ENCODE measurements at places on chromosomes 7 and 10.
A peak's percentile ranks its signal among the peaks of the same experiment; 100 is the strongest.

DNA sequence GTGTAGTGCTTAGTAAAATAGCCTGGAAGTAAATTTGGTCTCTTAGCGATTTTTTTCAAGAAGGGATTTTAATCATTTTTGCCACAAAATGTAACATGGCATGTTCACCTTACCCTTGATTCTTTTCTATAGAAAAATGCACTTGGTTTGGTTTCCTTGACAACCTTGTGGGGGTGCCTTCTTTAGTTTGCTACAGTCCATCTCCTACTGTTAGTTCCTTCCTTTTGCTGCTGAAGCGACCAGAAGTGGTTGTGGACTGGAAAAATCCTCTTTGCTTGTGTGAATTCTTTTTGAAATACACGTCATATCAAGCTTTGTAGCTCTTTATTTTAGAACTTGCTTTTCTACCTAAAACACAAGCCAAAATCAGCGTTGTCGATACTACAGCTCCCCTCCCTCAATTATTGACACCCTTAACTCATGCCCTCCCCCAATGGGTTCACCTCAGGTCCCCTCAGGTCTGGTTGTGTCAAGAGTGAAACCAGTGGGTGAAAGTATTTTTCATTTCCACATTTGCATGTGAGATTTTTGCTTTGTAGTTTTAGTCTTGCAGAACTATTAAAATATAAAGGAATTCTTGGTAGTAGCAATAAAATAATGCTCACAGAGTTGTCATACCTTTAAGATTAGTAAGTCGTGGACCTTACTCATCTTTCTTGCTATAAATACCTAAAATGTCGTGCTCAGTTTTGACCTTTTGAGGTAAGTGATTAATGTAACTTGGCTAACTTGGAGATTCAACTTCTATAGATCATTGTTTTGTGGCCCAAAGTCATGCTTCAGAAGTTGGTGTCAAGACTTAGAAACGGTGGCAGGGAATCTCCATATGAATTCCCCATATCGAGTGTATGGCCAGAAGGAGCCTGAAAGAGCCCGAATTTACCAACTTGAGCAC, 1.5 kb downstream of the ACTR3B start:
- peak; percentile 54 for DNase-seq

GRCh38 chr10:132069122-132069848, 3.5 kb downstream of the JAKMIP3 start:
- no peak for DNase-seq

DNA sequence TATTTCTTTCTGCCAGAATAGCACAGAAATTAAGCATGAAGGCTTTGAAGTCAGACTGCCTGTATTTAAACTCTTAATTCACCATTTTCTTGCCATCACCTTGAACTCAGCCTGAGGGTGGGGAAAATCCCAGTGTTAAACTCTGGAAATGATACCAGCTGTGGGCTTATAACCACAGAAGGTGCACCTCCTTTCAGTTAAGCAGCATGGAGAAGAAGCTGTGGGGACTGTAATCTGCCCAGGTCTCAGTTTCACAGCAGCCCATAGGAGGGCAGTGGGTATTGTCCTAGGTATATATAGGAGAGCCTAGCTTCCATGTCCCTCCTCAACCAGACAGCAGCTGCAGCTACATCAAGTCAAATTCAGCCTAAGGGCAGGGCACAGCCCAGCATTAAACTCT, 241.6 kb downstream of the HPSE2 start:
- DNase-seq = no peak

GRCh38 chr7:132295175-132295574, 281.1 kb downstream of the PLXNA4 start:
- DNase-seq = no peak

DNA sequence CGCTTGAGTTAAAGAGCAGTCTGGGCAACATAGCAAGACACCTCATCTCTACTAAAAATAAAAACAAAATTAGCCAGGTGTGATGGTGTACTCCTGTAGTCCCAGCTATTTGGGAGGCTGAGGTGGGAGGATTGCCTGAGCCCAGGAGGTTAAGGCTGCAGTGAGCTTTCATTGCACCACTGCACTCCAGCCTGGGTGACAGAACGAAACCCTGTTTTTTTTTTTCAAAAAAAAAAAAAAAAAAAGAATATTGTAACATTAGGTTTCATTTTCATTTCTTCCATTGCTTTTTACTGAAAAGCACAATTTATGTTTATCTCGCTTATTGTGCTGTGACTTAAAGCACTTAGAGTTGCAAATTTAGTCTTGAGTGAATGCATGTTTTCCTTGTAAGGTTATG, 80.0 kb downstream of the MLLT10 start:
- DNase-seq = no peak

DNA sequence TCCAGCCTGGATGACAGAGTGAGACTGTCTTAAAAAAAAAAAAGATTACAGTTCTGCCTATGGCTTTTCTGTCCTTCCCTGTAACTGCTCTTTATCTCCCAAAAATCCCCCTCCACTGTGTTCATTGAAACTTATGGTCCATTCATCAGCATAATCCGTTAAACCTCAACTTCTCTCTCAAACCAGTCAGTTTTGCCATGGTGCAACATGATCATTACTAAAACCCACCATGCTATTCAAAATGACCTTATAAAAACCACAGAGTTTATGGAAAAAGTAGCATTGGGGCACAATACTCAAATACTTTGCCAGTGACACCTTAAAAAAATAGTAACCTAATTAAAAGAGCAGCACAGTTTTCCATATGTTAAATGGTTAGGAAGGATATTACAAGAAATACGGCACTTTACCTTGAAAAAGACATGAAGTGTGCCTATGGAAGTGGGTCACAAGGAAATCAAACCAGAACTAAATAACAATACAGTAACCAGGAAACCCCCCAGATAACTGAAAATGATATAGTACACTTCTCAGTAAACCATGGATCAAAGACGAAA, 74.0 kb upstream of the ST8SIA6 start:
- DNase-seq = no peak

- no peak for DNase-seq
Observed at GRCh38 chr7:94182721-94183120, 178.6 kb upstream of the BET1 start.

DNA sequence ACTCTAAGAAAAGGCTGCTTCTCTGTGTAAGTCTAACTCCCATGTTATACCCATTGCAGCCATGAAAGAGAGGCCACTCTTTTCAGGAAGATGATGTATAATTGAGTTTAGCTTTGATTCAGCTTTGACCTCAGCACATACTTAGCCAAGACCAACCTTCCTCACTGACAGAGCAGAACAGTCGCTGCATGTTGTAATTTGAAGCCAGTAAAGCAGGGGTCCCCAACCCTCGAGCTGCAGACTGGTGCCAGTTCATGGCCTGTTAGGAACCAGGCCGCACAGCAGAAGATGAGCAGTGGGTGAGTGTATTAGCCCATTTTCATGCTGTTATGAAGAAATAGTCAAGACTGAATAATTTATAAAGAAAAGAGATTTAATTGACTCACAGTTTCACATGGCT, 223.9 kb downstream of the GPR158 start:
- DNase-seq = no peak

DNA sequence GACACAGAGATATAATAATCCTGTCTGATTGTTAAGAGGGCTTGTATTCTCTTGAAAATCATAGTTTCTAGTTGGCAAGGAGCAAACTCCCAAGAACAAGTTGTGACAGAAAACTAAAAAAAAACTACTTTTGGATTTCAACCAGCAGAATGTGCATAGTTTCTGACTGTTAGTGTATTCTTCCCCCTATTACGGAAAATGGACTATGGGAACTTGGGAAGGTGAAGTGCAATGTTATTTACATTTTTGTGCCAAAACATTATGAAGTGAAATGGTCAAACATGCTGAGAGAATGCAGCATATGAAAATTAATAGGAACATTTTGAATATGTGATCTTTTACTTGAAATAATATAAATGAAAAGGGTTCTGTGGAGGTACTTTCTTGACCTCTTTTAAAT, 660.8 kb downstream of the SUGCT start:
- DNase-seq = no peak

DNA sequence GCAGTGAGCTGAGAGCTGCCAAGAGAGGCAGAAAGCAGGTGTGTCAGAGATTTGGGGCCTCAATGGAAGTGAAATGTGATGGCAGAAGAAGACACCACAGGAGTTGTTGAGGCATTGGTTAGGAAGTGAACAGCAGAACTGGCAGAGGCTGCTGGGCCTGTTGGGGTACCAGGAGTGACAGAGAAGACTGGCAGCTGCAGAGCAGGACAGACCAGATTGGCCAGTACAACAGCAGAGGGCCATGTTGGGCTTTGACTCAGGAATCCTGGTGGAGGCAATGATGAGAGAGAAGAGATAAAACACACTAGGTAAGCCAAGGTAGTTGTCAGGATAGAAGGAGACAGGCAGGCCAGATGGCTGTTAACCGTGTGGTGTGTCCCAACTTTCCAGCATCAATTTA, 19.9 kb upstream of the HERPUD2 start:
- no peak for DNase-seq

DNA sequence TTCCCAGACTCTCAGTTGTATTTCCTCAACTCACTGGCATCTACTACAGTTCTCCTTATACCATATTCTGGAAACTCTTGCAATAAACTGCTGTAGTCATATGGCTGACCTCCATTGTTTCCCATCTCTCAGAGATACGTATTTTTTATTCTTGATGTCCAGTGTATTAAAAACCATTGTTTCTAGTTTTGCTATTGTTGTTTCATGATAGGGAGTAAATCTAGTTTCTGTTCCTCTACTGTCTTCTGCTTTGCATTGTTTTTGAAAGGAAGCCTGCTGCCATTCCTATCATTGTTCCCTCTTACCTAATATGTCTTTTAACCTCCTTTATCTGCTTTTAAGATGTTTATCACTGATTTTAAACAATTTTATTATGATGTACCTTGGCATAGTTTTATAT, 255.0 kb downstream of the ADK start:
- DNase-seq = no peak

- no peak for DNase-seq
Observed at GRCh38 chr7:134784251-134785049, 5.0 kb downstream of the CALD1 start.

- no peak for DNase-seq
Observed at GRCh38 chr7:98616381-98617050, 569 bp upstream of the NPTX2 start.

DNA sequence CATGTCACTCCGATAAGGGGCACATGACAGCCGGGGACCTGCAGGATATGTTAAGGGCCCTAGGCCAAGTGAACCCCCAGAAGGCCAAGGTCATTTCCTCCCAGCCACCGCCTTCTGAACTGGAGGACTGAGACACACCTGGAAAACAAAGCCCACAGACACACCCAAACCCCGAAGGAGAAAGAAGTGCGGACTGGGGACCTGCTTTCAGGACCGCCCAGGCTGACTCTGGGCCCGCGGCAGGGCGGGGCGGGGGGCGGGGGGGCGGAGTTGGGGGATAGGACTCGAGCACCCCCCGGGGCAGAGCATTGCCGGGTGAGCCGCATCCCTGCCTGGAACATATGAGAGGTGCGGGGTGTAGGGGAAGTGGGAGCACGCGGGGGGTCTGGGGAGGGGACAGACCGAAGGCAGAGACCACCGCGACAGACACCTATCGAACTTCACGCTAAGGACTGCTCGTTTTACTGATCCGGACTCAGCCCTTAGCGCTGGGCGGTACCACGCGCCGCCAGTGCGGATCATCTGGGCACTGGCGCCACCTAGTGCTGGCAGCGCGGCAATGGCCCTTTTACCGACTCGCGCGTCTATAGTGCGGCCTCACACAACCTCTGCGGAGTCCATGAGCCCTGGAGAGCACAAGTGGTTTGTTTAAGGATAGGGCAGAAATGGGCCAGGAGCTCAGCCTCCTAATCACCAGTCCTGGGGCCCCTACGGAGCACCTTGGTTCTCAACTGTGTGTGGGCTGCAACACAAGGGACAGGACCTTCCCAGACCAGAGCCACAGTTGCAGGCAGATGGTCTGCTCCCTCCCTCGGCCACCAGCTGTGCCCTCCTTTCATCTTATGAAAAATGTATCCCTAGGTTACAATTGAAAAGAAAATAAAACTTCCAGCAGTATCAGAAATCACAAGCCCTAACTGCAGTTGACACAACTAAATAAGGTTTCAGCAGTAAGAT, 157.6 kb downstream of the HERPUD2 start:
- DNase-seq = peak; percentile 58

- no peak for DNase-seq
Observed at GRCh38 chr10:97822261-97822687, 27.4 kb upstream of the GOLGA7B start.

GRCh38 chr7:115097175-115097671, 175.3 kb downstream of the MDFIC start:
- DNase-seq = peak; percentile 81

Data from fibroblast of mammary gland (primary cell).